NCI-H1092 (cell line): ENCODE measurements at places on chromosomes 11 and 22.

- DNase-seq, result no peak
These were observed 5.3 kb downstream of the CD44 start for GRCh38 chr11:35144136-35144741.

- peak; percentile 39 for DNase-seq
These were observed 16.8 kb upstream of the CABP7 start for GRCh38 chr22:29702931-29703501.

GRCh38 chr11:86673872-86674750 lies 1.7 kb upstream of the ME3 start:
- no peak for DNase-seq

DNA sequence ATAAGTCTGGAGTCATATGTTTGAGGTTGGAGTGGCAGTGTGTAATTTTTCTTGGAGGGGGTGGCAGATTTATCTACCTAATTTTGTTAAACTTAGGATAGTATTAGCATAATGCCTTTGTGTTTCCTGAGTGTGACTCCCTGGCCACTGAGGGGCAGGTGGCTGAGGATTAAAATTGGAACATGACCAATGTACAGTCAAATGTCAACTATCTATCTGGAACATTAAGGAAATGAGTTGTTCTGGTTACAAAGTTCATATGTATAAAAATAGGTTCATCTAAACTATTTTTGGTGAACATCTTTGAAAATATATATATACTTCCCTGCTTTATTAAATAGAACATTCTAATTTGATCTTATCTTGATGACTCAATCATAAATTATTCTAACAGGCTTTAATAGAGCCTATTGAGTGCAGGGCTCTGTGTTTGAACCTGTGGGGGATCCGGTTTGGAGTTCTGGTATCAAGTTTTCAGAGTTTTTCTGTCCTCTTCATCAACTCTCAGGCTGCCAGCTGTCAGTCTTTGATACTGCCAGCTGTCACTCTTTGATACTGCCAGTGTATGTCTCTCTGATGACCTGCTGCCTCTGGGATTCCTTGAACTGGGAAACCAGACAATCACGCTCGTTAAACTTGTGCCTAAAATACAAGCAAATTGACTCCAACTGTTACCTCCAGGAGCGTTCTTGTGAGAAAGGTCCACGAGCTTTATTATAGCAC lies 309.6 kb downstream of the METTL15 start:
- no peak for DNase-seq

- DNase-seq, result no peak
These were observed 10.5 kb upstream of the MMP3 start for GRCh38 chr11:102853956-102854355.

DNA sequence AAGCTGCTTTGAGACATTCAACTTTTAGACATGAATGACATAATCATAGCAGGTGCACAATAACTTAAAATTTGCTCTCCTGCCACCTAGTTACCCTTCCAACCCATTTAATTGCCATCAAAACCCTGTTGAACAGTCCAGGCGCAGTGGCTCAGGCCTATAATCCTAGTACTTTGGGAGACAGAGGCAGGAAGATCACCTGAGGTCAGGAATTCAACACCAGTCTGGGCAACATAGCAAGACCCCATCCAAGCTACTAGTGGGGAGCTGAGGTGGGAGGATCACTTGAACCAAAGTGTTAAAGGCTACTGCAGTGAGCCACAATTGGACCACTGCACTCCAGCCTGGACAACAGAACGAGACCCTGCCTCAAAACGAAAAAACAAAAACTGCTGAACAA lies 4.0 kb upstream of the PHF21A start:
- no peak for DNase-seq

DNA sequence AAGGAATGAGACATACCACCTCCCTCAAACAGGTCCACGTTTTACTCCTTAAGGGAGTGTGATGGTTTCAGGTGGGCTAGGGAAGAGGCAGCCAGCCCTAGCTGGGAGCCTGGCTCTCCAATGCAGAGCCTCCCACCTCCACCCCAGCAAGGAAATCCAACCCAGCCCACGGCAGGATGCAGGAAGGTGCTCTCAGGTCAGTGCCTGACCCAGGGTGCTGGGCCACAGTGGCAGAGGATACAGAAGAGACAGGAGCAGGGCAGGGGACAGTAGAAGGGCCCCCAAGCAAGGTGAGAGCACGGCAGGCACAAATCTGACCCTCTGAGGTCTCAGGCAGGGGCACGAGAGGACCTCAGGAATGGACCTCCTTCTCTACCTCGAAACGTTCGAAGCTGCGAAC lies 26.9 kb upstream of the CCND1 start:
- no peak for DNase-seq

- DNase-seq, result no peak
These were observed 7.9 kb downstream of the GRIK4 start for GRCh38 chr11:120519474-120519873.
